ENCODE measurements at places on chromosomes 5 and 9.

DNA sequence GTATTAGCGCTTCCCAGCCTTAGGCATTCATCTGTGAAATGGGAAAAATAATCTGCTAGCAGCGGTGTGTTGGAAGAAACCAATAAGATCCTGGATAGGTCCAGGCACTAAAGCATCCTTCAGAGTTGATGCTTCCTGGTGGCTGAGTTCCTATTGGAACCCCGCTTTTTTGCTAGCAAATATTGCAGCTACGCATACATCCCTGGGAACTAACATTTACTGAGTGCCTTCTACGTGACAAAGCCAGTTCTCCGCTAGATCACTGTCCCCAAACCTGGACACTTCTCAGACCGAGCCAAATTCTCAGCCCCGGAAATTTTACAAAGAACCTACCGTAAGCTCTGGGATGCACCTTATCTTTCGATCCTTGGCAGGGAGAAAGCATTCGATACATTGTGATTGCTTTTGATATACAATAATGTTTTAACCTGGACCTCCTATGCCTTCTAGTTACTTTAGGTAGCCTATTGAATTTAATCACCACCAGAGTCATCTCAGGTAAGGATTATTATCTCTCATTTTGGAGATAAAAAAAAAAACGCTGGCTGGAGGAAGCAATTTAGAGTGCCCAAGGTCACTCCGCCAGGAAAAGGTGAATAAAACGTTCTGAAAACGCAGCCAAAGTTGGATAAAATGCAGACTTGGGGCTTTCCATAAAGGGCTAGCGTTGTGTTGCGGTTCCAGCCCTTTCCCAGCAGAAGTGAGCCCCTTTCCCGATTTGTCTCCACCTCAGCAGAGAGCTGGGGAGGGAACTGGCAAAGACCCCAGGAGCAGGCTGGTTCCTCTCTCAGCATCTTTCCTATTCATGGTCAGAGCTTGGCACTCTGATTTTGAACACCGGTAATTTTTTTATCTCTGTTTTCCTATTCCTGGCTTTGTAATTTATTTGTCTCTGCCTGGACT lies 2.6 kb upstream of the MSX2 start:
- DNase-seq = no peak

- no peak for DNase-seq
Observed at GRCh38 chr9:7862170-7862569, 62.6 kb upstream of the DMAC1 start.

DNA sequence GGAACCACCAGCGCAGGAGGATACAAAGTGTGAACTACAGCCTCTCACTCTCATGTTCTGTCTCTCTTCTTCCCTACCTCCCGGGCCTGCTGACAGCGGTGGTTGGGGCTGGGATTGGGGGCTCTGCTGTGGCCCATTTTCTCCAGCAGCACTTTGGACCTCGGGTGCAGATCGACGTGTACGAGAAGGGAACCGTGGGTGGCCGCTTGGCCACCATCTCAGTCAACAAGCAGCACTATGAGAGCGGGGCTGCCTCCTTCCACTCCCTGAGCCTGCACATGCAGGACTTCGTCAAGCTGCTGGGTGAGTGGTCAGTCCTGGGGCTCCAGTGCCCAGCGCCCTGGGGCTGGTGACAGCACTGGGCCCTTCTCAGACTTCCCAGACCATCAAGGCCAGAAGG lies 4.7 kb downstream of the PCYOX1L start:
- DNase-seq = no peak

DNA sequence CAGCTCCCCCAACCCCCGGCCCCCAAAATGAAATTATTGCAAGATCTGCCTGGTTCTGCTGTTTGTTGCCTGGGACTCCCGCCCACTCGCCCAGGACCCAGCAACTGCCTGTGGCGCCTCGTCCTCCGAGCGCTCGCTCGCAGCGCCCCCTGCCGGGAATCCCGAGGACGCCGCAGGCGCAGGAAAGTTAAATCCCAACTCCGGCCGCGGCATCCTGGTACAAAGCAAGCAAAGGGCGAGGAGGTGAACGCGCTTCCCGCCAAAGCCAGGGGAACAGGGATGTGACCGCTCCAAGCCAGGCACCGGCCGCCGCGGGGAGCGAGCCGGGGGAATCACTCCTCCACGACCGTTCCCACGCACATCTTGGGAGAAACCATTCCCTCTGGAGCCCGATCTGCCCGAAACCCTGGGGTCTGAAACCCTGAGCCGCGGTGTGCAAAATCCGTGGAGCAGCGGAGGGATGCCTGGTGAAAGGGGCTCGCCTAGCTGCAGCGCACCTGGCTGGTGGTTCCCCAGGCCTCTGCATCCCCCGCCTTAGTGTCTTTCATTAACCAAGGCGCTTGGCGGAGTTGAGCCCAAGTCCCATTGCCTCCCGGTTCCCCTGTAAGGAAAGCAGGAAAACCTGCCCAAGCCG lies 1.3 kb downstream of the SEMA5A start:
- no peak for DNase-seq

GRCh38 chr5:124512952-124513632 lies 233.3 kb downstream of the ZNF608 start:
- DNase-seq = no peak

DNA sequence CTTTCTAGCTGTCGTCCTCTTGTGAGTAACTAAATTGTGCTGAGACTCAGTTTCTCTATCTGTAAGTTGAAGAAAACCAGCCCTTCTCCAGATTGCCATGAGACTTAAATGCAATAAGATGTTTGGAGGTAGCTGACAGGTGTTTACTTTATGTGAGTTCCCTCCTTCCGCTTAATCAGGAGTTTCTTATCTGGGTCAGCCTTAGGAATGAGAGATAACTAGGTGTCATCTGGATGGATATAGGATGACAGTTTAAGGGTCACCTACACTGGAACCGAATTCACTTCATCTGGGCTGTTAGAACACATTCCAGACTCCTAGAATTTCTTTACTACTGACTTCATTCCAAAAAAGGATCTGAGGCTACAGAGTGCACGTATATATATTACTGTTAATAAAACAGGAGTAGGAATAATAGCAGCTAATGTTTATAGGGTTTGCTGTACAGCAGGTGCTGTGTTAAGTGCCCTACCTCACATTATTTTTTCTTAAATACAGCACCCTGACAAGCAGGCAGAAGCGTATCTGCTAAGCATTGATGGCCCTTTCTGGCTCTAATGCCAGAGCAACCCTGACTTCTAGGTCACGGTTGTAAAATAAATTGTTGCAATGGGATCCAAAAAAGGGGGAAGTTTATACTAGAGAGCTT lies 30.0 kb upstream of the CPEB4 start:
- DNase-seq = no peak

DNA sequence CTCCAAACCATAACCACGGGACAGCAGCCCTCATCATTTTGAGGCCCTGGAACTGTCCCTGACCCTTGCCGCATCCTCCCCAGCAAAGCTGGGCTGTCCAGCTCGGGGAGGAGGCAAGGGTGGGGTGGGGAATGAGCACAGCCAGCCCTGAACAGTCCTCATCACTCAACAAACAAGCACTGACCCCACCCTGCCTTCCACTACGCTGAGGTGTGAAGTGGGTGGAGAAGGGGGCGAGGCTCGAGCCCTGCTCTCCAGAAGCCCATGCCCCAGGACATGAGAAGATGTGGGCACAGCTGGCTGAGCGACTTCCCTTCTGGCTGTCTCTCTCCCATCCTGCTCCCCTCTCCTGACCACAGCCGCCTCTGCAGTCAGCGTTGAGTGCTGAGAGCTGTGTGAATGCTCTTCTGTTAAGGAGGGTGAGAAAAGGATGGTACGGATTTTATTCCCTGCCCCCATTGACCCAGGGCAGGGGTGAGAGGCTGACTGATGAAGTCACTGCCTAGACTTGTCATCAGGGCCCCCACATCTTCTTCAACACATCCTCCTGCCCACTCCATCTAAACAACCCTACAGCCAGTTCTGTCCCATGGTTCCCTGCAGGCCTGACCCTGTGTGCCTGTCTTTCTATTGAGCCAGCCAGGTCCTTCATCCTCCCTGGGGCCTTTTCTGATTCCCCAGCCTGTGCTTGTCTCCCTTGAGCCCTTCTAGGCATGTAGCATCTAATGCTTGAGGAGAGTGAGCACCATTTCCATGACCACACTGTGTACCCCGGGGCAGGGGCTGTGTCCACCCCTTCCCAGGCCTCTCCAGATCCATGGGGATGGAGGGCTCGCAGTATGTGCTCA lies 276.0 kb downstream of the FSTL4 start:
- DNase-seq = no peak

DNA sequence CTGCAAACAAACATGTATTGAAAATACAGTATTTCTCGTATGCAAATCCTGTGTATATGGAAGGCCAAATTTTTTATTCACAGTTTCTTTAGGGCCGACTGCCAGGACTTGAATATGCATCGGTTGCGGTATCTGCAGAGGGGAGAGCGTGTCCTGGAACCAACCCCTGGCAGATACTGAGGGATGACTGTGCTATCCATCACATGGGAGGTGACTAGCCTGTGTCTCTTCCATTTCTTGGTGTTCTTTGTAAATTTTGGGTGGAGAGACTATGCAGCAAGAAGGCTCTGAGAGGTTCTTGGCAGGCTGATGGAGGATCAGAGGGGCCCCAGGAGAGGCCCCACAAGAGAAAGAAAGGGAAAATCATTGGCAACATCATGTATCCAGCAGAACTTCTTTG lies 384.3 kb downstream of the YTHDC2 start:
- DNase-seq = no peak

DNA sequence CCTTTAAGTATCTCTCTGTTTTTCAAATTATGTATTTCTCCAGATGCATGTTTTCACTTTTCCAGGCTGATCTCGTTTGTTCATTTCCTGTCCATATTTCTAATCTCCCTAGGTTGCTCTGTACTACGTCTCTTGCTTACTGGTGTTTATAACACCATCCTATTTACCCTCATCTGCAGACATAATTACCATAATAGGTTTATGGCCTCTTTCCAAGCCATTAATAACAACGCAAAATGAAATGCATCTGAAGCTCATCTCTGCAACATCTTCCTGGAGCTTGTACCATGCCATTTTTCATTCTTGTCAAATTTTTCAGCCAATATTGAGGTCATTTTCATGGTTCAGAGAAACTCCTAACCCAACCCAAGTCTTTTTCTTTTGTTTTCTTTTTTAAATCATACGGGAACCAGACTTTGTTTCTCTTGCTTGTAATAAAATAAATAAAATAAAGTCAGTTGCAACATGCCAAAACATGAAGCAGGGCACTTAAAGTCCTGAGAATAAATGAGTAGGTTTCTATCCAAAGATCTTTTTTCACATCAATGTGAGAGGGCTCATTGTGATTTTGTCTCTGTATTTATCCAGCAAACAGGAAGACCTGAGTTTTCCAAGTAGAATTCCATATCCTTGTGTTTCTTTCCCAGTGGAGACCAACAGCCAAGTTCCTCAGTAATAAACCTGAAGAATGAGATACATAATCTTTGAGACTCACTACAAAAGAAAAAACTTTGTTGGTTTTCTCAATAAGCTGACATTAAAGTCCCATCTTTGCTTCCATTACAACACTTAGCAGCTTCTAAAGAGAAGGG lies 37.0 kb downstream of the DPYSL3 start:
- no peak for DNase-seq

All from T-helper 1 cell (primary cell).